Activated CD4-positive, alpha-beta memory T cell treated with anti-CD3 and anti-CD28 coated beads, Interleukin-2, amount 10 ng/mL, durations not matched to agents 7 days and 5 days (primary cell): ENCODE measurements at places on chromosomes 16 and 17.

- DNase-seq: no peak
These were observed 74.9 kb downstream of the CMIP start for GRCh38 chr16:81519301-81520150.

DNA sequence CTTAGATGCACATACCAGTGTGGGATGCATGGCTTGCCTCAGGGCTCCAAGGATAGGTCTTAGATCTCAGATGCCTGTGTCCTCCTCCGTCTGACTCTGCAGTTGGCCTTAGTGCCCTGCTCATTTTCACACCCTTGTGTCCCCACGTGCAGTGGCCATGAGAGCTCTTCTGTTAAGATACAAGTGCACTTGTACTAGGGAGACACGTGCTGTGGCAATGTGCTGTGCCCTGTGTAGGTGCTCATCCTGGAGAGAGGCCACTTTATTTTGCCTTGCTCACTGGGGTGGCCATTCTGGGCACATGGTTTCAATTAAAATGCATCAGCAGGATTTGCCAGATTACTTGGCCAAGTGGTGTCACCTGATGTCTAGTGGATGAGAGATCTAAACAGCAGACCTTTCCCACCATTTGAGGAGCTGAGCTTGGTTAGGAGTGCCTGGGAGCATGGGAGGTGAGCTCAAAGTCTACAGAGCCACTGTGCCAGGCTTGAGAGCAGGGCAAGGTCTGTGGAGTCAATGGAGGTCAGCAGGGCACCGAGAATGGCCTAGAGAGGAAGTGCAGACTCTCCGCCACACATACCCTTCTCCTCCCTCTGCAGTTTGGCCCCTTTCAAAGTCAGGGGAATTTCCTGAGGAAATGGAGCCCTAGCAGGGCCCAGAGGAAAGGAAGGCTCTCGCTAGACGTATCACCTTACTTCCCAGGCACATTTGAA is 25.2 kb upstream of the SMPD3 start:
- no peak for DNase-seq

DNA sequence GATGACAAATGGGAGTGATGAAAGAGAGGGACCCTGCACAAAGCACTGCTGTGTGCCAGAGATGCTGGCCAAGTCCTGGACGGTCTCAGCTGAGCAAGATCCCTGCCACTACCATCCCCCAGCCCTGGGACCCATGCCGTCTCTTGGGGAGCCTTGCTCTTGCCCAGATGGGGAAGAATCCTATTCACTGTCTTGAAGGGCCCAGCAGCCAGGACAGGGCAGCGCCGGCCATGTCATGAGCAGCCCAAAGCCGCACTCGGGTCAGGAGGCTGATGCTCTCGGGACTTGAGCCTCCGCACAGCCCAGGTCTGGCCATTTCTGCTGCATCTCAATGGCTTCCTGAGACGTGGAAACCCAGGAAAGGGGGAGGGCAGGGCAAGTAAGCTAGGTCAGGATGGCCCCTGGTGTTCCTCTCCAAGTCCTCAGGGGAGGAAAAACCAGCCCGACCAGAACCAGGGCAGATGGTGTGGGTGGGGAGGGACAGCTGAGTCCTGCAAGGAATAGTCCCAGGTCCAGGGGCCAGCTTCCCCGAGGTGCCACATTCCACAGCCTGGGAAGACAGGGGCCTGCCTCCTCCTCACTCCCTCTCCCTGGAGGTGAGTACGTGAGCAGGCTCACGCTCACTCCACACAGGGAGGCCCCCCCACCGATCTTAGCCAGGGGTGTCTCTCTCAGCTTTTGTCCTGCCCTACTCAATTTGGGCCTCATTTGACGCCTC is 7.8 kb upstream of the KRT19 start:
- DNase-seq: no peak

DNA sequence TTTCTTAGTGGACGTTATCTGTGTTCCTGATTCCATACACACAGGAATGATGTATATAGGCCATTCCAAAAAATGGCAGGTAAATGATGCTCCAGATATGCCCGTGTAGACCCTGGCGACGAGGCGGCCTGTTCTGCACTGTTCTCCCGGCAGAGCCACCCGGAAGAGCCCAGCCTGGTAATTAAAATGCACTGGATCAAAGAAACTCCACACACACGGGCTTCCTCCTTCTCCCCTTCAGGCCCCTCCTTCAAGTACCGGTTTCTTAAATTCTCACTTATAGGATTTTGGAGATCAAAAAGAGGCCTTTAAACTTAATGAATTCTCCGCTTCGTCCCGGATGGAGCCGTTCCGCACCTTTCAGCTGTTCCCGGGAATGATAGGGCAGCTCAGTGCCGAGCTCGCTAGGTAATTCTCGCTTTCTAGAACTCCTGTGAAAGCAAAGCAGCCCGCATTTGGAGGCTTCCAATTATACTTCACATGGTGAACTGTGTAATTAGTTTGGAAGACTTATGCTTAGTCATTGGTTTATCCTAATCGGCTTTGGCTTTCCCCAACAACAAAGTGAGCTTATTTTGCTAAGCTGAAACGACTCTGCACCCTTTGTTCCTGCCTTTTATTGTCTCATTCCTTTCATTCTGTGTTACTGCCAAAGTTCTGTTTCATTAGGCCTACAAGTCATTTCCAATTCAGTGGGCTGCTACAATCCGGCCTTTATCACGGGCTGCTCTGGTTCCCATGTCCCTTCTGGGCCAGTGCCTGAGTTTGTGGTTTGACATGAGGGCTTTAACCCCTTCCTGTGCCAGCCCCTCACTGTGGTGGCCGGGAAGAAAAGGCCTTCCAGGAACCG is 150.0 kb downstream of the MSI2 start:
- no peak for DNase-seq

- no peak for DNase-seq
These were observed 8.3 kb downstream of the NKIRAS2 start for GRCh38 chr17:42027961-42028790.

GRCh38 chr17:44307387-44308186 is 814 bp upstream of the RUNDC3A start:
- DNase-seq: no peak

DNA sequence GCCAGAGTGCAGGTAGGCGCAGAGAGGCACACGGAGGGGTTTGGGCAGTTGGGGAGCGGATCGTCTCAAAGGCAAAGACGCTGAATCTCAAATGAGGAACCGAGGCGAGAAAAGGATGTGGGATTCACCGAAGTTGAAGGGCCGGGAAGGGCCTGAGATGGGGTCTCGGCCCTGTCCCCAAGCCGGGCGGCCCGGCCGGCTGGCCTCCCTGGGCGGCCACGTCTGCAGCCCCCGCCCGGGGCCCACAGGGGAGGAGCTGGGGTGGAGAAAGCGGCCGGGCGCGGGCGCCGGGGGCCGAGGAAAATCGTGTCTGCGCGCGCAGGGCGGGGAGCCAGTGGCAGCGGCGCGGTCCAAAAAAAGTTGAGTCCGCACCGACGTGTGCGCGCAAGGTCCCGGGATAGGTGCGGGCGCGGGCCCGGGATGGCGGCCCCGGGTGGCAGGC is 458 bp downstream of the SLC12A4 start:
- DNase-seq: peak; percentile 40

- DNase-seq: no peak
These were observed 2.6 kb upstream of the CHAD start for GRCh38 chr17:50471009-50471905.

- no peak for DNase-seq
These were observed 350.6 kb downstream of the CDH11 start for GRCh38 chr16:64771273-64771672.

GRCh38 chr16:89004209-89004831 is 27.3 kb upstream of the CBFA2T3 start:
- no peak for DNase-seq

- DNase-seq: no peak
These were observed 22.6 kb downstream of the SRCIN1 start for GRCh38 chr17:38583176-38583575.

DNA sequence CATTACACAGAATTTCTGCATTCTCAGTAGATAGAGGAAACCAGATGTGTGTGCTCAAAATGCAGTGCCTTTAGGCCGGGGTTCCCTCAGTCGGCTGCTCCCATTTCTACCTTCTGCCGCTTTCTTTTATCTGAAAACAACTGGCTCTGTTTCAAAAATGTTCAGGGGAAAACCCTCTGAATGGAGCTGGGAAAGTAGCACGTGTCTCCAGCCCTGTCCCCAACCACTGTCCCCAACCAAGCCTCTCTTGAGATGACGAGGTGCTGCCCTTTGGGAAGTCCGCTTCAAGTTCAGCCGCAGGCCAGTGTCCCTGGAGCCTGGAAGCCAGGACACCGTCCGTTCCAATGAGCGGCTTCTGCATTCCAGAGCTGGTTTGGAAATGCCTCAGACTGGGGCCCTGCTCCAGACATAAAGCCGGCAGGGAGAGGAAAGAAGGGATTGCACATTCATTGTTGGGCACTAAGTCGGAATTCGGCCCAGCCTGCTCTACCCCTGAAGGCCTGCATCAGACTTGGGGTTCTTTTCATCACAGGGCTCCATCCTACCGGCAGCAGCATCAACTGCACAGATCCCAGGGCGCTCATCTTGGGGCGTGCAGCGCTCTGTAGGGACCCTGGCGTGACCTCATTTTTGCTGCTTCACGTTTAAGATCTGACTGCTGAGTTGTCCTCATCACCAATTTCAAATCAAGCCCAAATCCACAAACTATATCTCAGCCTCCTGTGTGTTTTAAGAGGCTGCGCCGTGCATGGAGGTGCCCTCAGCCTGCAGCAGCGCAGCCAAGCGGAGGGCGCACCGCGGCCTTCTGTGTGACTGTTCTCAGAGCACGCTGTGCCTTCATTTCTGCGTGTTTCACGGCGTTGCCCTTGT is 111.3 kb downstream of the BANP start:
- no peak for DNase-seq

DNA sequence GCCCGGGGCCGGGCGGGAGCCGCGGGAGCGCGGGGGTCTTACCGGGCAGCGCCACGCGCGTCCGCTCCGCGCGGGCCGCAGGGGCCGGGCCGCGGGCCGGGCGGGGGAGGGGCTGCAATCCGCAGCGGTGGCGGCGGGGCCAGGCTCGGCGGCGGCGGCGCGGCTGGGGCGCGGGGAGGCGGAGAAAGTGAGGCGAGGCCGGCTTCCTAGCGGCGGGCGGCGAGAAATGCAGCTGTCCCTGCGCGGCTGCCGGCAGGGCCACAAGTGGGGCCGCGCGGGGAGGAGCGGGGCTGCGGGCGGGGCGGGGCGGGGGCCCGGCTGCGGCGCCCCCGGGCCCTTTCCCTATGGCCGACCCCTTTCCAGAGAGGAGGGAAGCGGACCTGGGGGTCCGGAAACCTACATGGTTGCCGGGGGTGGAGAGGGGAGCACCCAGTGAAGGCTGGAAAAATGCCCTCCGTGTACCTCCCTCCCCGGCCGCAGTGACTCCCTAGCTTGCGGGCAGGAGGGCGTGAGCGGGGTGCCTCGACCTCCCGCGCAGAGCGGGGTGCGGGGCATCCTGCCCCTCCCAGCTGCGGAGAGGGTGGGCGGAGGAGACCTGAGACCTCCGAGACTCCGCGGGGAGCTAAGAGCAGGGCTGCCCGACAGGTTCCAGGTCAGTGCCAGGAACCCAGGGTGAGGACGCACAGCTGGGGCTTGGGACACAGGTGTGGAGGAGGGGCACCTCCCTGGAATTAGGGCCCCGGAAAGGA is at the start of gene CUEDC1:
CUEDC1 (minus strand) TSS at position 230 of the 749 bp plus-strand sequence. CDS start 69,848 bp downstream, outside the sequence.
- peak; percentile 65 for DNase-seq

DNA sequence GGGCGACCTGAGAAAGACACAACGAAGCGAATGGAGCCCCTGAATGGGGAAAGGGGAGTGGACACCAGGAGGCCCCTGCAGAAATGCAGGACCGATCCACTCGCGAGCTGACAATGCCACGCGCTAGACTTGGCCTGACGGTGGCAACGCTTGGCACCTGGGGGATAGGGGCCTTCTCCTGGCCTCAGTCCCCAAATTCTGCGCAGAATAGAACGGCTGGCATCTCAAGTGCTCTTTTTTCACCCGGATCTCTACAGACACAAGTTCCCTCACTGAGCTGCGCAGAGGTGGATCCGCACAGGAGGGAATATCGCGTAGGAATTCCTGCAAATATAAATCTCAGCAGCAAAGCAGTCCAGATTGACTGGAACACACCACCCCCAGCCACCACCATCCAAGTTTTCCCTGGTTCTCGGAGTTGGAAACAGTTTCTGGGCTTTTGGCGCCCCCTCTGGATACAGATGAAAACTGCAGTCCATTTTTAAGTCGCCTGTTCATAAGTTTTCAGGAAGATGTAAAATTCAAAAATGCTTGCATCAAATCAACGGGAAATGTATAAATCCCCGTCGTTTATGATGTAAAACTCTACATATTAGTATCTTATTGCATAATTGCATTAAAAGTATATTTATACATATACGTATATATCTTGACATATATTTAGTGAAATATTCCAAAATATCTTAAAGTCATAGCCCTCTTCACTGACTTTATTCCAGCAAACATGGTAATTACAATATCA is 2.3 kb upstream of the SOX9 start:
- DNase-seq: peak; percentile 29

GRCh38 chr16:69190046-69190588 is 3.2 kb downstream of the SNTB2 start:
- DNase-seq: no peak

- DNase-seq: no peak
These were observed 141.3 kb upstream of the NETO2 start for GRCh38 chr16:47284999-47285398.

GRCh38 chr16:1468426-1468810 is 6.4 kb downstream of the CLCN7 start:
- DNase-seq: no peak

GRCh38 chr17:42111871-42112551 is 503 bp downstream of the DHX58 start:
- DNase-seq: peak; percentile 53
